ENCODE measurements at places on chromosomes 12 and 14.

DNA sequence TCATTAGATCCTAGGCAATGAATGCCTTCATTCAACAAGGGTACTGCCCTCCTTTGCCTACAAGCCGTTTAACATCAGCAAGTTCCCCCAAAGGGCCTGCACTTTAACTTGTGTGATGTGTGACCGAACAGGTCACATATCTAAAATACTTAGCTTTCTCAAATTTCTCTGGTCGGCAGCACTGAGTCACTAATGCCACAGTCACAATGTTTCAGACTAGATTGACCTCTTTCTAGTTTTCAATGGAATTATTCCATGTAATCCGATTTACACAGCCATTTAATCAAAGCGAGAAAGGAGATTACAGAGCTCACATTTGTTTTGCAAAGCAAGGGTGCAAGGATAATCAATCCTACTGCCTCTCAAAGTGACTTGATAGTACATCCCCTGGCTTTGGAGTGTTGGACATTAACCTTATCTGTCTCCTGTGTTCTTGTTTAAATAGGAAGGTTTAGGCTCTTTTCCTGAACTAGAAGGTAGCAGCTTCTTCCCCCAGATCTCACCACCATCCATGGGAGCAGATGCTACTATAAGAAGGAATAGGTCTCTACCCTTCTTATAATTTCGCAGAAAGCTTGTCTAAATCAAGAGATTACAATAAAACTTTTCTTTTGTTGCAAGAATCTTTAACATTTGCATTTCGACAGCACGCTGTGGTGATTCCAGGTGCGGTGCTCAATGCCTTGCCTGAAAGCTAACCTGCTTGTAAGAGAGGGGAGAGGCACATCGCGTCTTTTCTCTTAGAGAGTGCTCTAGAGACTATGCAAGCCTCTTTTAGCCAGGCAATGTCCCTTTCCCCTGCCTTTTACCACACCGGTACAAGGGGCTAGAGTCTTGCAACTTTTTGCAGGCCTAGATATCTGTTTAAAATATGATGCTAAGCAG, 1.8 kb downstream of the KITLG start:
- peak; percentile 28 for DNase-seq

GRCh38 chr14:93964281-93964680, 12.1 kb downstream of the ASB2 start:
- DNase-seq, result no peak

DNA sequence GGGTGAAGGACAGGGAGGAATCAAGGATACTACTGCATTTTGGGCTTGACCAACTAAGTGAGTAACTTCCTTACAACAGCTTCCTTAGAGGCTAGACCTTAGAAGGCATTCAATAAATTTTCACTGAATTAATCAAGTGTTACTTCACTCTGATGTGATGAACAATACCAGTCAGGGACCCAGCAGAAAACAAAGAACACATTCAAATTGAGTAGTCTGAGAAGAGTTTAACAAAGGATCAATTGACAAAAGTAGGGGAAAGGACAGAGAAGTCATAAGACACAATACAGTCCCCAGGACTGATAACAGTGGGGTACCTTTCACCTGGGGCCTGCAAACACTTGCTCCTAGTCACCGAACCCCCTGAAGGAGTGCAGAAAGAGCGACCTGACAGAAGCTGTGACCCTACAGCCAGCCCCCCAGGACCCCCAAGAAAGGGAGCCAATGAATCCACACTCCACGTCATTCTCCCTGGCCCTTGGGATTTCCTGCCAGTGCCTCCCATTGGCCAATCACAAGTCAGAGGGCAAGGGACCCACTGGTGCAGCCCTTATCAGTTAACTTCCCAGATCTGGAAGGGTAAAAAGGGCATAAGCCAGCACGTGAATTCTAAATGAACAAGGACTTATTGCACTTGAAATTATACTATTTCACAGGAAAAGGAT, 6.9 kb downstream of the ANAPC5 start:
- no peak for DNase-seq

DNA sequence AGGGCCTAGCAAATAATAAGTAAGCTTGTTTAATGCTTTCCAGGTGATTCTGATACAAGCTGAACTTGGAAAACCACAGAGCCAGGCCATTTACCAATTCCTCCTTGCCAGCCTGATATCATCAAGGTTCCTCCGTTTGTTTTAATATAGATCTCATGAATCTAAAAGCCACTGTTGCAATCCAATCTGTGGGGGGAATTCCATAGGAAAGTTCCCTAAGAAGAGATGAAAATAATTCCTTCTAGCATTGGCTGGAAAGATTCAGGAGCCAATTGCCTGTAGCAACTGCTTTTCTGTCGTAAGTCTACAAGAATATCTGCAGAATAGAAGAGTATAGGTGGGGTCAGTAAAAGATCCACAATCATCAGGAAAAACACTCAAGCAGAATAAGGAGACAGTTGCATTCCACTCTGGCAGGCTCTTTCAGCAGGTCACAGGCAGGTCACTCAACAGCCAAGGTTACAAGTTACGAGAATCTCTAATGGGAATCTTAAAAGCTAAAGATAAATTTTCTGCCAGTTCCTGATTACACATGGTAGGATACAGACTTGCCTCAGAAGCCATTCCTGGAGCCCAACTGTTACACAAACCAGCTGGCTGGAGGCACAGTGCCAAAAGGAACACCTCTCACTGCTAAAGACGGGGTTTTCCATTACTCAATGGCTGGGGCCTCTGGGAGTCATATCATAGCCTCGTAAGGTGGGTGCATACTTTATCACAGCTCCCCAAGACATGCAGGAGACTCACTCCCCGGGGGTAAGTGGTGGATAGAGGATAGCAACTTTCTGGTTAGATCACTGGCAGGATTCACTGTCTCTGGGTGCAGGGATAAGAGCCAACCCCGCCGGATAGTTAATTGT, 43.6 kb downstream of the FGD6 start:
- peak; percentile 73 for DNase-seq

DNA sequence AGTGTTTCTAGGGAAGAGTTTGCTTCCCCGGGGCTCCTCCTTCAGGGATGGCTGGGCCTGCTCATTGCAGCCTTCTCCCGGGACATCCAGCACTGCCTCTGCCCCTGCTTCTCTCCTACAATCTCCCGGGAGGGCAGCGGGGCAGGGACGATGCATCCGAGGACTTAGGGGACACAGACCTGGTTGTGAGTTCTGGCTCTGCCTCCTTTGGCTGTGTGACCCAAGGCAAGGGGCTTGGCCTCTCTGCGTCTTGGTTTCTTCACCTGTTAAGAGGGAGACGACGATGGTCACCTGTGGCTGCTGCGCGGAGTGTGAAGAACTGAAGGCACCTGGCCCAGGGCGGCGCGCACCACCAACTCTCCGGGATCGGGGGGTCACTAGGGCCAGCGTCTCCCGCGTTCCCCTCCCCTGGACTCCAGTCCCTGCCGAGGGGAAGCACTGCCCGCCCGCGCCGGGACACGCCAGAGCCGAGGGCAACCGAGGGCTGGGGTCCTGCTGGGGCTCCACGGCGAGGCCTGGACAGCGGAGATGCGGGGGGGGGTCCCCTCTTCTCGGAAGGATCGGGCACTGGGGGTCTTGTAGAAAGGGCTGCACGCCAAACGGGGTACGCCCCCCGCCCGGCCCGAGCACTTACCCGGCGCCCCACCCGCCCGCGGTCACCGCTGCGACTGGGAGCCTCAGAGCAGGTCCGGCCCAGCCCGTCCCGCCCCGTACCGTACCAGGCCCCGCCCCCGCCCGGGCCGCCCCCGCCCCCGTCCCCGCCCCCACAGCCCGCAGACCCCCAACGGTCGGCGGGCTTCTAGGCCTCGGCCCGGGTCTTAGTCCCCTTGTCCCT, at the start of gene HVCN1:
HVCN1 (minus strand) TSS at position 670 of the 835 bp plus-strand sequence. CDS start 5,870 bp downstream, outside the sequence.
- peak; percentile 47 for DNase-seq

DNA sequence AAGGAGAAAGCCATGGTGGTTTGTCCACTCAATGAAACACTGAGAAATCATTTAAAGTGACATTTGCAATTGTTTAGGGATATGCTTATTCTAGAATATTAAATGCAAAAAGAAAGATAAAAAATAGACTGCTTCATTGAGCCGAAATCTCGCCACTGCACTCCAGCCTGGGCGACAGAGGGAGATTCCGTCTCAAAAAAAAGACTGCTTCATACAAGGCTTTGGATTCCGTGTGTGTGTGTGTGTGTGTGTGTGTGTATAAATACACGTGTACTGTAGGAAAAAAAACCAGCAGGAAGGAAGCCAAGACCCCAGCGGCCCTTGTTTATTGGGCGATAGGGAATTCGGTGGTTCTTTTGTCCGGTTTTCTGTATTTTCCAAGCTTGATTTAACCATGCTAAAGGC, 3.2 kb upstream of the ZNF839 start:
- DNase-seq, result peak; percentile 33

- DNase-seq, result peak; percentile 80
Observed at GRCh38 chr12:98698603-98699463, 53.7 kb downstream of the APAF1 start.

DNA sequence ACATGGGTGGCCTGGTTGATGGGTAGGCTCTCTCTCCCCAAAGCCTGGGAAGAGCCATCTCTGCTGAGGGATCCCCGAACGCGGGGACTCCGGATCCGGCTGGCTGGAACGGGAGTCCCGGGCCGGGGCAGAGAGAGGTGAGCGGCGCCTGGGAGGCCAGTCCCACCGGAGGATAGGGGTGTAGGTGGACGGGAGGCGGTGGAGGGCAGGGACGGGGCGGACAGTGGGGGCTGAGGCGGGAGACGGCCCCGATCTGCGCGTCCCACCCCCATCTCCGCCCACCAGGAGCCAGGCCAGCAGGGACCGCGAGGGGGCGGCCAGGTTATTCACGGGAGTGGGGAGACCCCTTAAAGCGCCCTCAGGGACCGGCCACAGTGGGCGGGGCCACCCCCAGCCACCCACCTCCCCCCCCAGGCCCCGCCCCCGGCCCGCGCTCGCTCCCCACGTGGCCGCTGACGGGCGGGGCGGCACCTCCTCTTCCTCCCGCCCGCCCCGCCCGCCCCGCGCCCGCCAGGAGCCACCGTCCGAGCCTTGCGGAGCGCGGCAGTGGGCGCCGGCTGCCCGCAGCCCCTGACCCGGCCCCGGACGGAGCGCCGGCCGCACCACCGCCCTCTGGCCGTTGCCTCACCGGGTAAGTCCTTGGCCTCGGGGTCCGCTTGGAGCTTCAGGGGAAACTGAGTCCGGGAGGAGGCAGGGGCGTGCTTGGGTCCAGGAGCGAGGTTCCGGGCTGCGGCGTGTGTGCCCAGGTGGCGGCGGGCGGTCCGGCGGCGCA, at the start of gene INF2:
INF2 (plus strand) TSS at position 510 of the 772 bp plus-strand sequence. CDS start 11,748 bp downstream, outside the sequence.
- peak; percentile 52 for DNase-seq

- DNase-seq, result no peak
Observed at GRCh38 chr14:104315169-104315568, 176.8 kb downstream of the KIF26A start.

DNA sequence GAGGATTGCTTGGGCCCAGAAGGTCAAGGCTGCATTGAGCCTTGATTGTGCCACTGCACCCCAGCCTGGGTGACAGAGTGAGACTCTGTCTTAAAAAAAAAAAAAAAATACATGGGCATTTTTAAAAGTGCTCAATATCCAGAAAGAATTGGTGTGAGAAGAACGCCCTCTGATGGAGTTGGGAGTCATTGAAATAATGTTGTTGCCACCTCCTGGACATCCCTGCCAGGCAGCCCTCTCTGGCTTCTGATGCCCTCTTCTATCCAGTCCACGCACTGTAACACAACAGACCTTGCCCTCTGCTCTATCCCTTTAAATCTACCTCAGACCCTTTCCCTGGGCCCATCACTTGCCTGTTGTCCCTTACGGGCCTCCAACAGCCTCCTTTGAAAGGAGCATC, 4.9 kb downstream of the PTGDR start:
- peak; percentile 74 for DNase-seq

- DNase-seq, result no peak
Observed at GRCh38 chr12:93601591-93601990, 29.1 kb downstream of the SOCS2 start.

- DNase-seq, result peak; percentile 67
Observed at GRCh38 chr12:59834659-59835474, 239.0 kb downstream of the SLC16A7 start.

- DNase-seq, result no peak
Observed at GRCh38 chr14:52738409-52738808, 8.4 kb downstream of the STYX start.

GRCh38 chr14:65222440-65222858, 120.1 kb upstream of the MAX start:
- peak; percentile 81 for DNase-seq

- peak; percentile 81 for DNase-seq
Observed at GRCh38 chr12:93913845-93914244, 234.5 kb upstream of the PLXNC1 start.

GRCh38 chr12:12007001-12007712, 63.6 kb upstream of the BCL2L14 start:
- DNase-seq, result no peak

GRCh38 chr12:96257550-96258103, 63.5 kb downstream of the ELK3 start:
- DNase-seq, result no peak

DNA sequence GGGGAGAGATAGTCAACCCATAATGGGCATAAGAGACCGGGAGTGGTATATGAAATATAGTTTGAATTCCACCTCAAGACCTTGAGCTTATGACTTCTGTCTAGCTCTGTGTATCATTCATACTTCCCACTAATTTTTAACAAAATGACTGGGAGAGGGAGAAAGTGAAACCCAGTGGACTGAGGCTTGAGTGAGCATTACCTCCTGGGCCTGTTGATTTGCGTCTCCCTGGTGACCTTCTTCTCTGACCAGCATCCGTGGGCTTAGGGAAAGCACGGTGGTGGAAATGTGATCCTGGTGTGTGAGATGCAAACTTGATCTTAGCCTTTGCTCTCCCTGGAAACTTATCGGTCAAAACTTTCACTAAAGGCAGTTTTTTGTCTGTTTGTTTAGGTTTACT, 207.9 kb upstream of the BCL2L14 start:
- DNase-seq, result peak; percentile 58

- no peak for DNase-seq
Observed at GRCh38 chr12:105882404-105882803, 256.4 kb downstream of the NUAK1 start.

GRCh38 chr12:62705846-62706245, 229.1 kb downstream of the PPM1H start:
- DNase-seq, result no peak

- no peak for DNase-seq
Observed at GRCh38 chr14:48384821-48385220, 709.4 kb upstream of the MDGA2 start.

- no peak for DNase-seq
Observed at GRCh38 chr12:106289196-106289681, 13.3 kb upstream of the TCP11L2 start.

- no peak for DNase-seq
Observed at GRCh38 chr14:57352396-57353170, 37.8 kb upstream of the NAA30 start.

GRCh38 chr12:51886021-51886710, 1.7 kb upstream of the ANKRD33 start:
- DNase-seq, result peak; percentile 99

DNA sequence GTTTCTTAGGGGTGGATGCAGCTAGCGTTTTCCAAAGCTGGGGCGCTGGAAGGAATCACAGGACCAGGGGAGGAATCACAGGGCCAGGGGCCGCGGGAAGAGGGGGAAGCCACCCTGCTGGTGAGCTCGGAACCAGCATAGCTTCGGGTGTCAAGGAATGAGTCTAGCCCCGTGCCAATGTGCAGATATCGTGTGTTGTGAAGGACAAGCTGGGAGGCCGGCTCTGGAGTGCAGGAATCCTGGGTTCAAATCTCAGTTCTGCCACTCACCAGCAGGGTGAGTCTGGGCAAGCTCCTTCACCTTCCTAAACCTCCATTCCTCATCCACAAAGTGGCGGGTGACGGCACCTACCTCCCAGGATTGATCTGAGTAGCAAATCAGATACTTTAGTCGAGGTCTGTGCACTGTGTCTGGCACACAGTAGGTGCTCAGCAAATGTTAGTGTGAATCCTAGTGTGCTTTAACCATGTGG, 53.6 kb upstream of the RIN3 start:
- DNase-seq, result no peak
